ENCODE measurements at places on chromosomes 5 and 9.

DNA sequence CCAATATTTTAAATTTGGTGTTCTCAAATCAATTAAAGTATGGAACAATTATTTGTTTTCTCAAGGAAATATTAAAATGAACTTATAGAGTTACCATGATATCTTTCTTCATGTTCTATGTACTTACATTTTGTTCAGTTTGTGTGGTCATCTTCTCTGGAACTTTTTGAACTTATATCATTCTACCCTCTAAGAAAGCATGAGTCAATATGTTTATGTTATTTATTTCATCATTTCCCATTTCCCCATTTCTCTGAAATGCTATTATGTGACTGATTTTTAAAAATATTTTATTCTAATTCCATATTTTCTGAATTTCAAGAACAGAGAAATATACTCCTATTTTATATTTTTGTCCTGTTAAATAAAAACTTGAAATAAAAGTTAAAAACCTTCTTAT lies 123.5 kb upstream of the ACOT12 start:
- DNase-seq = no peak

- no peak for DNase-seq
These were observed 15.3 kb upstream of the NINJ1 start for GRCh38 chr9:93149361-93149760.

- no peak for DNase-seq
These were observed 33.7 kb downstream of the MCTP1 start for GRCh38 chr5:95251185-95251584.

GRCh38 chr5:98975682-98976407 lies 47.0 kb upstream of the CHD1 start:
- DNase-seq = no peak

DNA sequence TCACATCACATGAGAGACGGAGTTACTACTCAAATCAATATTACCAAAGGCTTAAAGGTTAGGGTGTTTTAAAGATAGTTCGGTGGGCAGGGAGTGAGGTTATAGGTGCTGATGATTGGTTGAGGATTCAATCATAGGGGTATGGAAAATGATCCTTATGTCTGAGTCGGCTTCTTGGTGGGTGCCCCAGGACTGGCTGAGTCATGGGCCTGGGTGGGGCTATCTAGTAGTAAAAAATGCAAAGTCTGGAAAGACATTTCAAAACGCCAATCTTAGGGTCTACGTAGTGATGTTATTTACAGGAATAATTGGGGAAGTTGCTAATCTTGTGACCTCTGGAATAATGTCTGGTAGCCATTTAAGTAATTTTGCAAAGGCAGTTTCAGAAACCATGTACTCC lies 15.2 kb upstream of the SPIN1 start:
- no peak for DNase-seq

DNA sequence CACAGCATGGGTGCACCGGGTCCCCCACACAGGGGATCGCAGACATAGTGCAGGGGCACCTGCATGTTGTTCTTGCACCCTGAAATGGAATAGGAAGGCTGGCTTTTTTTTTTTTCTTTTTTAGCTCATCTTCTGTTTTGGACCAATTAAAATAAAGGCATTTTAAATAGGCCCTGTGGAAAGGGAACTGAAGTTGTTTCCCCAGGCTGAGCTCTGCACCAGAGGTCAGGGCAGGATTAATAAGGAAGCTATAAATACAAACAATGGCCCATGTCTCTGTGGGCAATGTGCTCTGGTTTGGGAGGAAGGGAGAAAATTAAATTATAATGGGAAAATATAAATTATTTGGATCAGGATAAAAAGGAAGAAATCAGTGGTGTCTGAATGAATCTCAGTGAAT lies 21.2 kb upstream of the KCNMB1 start:
- no peak for DNase-seq

DNA sequence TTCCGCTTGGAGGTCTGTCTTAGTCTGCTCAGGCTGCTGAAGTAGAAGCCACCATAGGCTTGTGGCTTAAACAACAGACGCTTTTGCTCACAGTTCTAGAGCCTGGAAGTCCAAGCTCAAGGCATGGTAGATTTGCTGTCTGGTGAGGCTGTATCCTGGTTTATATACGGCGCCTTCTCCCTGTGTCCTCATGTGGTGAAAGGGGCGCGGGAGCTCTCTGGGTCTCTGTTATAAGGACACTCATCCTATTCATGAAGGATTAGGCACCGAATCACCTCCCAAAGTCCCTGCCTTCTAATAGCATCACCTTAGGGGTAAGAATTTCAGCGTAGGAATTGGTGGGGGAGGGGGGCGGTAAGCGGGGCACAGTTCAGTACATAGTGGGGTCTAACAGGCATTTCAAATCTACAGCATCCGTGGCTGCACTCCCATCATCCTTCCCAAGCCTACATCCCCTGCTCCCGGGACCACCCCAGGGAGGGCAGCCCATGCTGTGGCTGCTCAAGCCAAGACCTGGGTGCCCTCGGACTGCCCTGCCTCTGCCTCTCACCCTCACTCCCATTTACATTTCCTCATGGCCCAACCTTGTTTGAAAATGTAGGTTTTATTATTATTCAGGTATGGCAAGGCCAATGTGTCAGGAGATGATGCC lies 15.1 kb upstream of the LPCAT1 start:
- DNase-seq = no peak

DNA sequence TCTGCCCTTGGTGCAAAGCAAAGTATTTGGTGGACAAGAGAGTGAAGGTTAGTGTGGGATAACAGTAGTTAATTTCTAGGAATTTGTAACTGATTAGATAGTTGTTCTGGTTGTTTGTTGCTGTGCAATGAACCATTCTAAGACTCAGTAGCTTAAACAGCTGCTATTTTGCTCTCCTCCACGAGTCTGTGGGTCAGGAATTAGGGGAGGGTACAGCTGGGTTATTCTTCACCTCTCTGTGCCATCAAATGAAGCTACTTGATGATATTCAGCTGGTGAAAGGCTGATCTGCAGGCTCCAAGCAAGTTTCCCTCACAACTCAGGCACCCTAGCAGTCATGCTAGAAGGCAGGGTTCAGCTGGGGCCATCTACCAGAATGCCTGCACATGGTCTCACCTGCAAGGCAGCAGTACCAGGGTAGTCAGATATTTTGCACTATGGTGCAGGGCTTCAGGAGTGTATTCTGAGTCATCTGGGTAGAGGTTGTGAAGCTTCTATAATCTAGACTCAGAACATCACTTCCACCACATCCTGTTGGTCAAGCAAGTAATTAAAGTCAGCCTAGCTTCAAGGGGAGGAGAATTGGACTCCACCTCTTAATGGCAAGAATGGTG lies 159.5 kb upstream of the SLC28A3 start:
- DNase-seq = no peak

DNA sequence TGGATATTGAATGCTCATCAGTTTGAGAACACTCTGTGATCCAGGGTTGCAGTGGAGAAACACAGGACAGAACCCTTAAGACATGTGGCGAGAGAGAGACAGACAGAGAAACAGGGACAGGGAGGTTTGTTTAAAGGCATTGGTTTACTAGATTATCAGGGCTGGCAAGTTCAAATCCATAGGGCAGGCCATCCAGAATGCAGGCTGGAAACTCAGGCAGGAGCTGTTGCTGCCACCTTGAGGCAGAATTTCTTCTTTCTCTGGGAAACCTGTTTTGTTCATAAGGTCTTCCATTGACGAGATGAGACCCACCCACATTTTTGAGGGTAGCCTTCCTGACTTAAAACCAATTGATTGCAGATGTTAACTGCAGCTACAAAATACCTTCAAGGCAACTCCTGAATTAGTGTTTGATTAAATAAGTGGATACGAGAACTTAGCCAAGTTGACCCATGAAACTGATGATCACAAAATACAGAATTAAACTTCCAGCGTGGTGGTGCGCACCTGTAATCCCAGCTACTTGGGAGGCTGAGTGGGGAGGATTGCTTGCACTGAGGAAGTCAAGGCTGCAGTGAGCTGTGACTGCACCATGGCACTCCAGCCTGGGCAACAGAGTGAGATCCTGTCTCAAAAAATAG lies 55.9 kb downstream of the NSUN2 start:
- DNase-seq = no peak

GRCh38 chr9:137809040-137809576 lies 68.5 kb upstream of the CACNA1B start:
- DNase-seq = no peak

DNA sequence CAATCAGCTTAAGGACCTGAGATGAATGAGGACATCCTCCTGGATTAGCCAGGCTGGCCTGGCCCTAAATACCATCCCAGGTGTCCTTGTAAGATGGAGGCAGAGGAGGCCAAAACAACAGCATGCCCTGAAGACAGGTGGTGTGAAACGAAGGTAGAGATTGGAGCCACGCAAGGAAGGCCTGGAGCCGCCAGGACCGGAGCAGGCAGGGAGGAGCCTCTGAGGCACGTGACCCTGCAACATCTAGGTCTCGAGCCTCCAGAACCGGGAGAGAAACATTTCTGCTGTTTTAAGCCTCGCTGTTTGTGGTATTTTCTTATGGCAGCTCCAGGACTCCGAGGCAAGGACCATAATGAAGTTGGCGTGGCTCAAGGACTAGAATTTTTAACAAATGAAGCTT lies 9.7 kb upstream of the COL5A1 start:
- no peak for DNase-seq

DNA sequence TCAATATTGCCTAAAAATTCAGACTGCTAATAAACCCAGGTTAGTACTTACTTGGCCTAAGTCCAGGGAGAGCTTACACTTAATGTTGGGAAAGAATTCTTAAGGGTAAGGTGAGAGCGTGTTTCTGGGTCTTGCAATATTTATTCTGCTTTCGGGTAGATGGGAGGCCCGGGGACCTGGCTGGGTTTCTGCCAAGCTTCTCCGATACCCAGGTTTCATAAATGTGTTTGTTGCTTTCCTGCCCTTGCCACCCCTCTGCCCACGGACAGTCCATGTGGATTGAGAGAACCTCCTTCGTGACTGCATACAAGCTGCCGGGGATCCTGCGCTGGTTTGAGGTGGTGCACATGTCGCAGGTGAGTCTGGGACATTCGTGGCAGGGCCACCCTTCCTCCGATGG lies 48.4 kb upstream of the FOXI1 start:
- no peak for DNase-seq

DNA sequence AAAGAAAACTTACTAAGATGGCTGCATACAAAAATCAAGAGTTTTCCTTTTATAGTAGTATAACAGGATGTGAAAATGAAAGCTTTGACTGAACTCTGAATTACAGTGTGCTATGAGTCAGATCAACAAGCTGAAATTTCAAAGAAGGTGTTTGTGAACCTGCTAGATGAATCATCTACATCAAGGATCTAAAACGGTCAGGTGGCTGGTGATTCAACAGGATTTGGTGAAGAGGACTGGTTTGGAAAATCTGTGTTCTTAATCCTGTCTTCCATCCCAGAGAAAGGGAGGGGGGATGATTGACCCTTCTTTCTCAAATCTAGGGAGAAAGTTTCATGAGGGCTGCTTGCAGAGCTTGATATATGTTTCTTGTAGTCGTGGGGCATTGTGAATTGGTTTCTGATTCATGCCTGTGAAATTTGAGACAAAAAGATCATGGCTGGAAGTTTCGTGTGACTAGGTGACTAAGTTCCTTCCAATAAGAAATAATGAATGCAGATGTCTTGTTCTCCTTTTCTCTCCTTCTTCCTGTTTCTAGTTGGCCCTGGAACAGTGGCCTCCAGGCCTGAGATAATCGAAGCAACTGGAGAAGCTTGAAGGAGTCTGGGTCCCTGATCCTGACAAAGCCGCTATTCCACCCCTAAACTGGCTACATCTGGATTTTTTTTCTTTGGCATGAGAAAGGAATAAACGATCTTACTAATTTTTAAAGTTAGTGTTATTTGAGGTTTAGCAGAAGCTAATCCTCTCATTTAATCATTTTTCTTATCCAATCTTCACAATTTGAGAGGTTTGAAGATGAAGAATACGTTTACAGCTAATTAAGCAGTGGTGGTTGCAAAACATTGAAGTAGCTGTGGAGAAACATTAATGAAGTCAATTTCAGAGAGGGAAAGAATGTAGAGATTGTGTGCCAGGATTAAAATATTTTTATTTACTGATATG lies 67.2 kb downstream of the MRPS30 start:
- DNase-seq = no peak

GRCh38 chr9:14079440-14079839 lies 234.5 kb downstream of the NFIB start:
- no peak for DNase-seq

GRCh38 chr5:9156282-9156681 lies 389.6 kb downstream of the SEMA5A start:
- DNase-seq = no peak

DNA sequence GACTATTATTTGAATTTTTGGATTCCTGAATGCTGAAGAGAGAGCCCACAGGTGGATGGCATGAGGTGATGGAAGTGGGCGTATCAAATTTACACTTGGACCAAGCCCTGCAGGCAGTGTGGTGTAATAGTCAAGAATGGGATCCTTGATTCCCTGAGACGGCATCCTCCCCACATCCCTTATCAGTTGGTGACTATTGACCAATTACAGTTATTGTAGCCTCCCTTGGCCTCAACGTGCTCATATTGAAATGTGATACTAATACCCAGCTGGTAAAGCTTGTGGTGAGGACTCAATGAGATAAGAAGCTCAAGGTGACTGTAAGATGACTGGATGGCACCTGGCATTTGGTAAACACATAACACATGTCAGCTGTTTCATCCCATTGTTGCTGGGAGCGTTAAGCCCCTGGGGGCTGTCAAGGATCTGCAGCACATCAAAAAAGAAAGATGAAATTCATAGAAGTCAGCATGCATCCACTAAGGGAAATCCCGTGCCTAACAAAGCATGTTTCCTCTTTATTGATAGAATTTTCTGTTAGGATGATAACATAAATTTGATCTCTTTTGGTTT lies 65.6 kb upstream of the IRX2 start:
- no peak for DNase-seq

DNA sequence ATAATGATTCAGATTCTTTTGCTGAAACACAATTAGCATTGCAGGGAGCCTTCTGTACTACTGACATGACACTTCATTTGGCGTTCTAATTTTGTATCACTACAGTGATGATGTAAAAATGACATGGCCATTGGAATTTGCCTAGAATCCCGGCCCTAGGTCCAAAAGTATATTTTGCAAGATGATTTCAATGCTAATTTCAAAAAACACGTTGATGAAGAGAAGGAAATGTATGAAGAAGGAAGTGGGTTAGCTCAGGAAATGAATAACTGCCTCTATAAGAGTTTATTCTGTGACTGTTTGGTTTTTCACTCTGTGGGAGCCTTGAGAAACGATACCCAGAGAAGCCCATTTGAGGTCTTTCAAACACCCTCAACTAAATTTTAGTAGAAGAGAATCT lies 59.3 kb downstream of the OSTF1 start:
- no peak for DNase-seq

GRCh38 chr5:139765409-139766217 lies 30.0 kb upstream of the PSD2 start:
- peak; percentile 74 for DNase-seq

DNA sequence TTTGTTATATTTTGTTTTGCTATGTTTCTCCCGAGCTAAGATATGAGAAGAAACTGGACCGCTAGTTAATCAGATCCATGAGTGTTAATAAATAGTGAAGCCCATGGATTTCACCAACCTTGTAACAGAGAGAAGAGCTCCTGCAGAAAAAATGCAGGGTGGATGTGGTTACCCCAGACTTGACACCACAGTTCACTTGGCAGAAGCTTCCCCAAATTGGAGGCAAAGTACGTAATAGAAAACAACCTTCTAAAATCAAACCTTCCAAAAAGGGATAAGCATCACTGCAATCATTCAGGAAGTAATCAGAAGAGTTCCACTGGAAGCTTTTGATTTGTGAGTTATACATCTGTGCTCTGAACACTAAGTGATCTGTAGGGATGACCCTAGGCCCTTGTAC lies 267.5 kb downstream of the ACTL7B start:
- DNase-seq = no peak

- no peak for DNase-seq
These were observed 28.7 kb upstream of the MEGF9 start for GRCh38 chr9:120742951-120743416.

Data from T-helper 1 cell (primary cell).